ENCODE measurements at places on chromosomes 3 and 15.

DNA sequence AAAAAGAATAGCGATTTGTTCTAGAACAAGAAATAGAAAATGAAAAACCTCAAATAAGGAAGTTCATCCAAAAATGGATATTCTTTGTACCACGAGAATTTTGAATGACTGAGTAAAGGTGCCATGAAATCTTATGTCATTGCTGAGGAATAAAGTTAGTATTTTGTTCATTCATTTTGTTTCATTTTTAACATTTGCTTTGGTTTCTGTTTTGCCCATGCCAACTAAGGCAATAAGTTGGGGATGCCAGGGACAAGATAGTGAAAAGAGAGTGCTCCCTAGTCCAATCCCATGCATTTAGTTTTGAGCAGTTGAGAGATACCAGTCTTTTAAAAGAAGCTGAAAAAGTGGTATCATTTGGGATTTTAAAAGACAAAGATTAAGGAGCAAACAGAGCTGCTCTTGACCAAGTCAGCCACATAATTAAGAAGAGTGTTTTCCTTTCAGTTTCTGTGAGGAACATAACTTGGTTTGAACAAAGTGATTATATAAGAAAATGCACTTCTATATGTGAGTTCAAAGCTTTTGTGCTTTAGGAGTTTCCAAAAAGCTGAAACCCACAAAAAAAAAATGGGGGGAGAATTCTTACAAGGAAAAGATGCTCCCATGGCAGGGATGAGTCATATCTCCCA lies 201.4 kb downstream of the PLOD2 start:
- DNase-seq: no peak

DNA sequence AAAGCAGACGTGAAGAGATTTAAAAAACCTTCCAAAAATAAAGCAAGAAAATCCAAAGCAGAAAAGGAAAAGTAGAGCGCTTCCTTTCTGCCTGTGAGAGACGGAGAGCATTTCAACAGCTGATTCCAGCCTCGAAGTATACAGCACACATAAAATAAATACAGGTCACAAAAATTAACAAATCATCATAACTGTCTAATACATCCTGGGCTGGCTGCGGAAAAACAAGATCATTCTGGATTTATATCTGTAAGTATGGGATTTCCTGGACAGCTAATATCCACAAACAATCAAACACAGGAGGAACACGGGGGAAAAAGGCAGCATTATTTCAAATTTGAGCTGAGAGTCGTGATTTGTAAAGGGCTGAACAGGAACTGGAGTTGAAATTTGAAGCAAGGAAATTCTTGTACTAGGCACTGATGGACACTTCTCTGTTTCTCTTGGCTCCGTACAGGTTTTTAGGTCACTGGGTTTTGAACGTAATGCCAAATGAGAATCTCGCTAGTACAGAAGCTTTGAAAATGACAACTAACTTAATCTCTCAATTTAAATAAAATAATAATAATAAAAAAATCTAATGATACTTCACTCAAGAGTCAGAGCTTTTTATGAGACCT lies 577.7 kb downstream of the FOXP1 start:
- no peak for DNase-seq

DNA sequence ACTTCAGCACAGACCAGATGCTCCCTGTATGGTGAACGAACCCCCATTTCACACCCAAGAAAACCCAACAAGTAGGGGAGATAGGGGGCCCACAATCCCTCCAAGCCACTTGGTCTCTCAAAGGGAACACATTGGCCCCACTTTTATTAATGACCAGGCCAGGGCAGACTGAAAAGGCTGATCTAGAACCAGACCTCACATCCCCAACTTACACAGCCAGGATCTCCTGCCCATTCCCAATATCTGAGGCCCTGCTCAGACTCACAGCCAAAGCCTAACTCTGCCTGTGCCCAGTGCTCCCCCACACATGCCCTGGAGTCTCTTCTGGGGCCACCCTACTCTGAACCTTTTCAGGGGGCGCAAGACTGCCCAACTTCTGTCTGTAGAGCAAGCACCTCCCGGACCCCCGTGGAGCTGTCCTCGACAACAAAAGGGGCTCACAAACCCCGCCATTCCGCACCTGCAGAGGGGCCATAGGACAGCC lies 1.8 kb downstream of the PLXNB1 start:
- no peak for DNase-seq

DNA sequence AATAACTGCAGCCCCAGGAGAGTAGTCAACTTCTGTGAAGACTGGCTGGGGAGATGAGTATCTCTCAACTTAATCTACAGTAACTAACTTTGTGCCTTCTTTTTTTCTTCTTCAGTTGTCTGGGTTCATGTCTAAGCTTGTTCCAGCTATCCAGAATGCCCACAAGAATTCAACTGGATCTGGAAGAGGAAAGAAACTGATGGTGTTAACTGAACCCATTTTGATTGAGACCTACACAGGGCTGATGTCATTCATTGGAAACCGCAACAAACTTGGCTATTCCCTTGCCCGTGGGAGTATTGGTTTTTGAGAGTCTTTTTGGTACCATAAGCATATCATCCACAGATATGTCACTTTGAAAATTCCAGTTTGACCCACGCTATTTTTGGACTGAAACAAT lies 148.7 kb downstream of the TPRG1 start:
- DNase-seq: no peak

GRCh38 chr3:52471371-52472238 lies 16.2 kb downstream of the NISCH start:
- no peak for DNase-seq

- DNase-seq: no peak
These were observed 3.4 kb upstream of the LRRIQ4 start for GRCh38 chr3:169809230-169809795.

DNA sequence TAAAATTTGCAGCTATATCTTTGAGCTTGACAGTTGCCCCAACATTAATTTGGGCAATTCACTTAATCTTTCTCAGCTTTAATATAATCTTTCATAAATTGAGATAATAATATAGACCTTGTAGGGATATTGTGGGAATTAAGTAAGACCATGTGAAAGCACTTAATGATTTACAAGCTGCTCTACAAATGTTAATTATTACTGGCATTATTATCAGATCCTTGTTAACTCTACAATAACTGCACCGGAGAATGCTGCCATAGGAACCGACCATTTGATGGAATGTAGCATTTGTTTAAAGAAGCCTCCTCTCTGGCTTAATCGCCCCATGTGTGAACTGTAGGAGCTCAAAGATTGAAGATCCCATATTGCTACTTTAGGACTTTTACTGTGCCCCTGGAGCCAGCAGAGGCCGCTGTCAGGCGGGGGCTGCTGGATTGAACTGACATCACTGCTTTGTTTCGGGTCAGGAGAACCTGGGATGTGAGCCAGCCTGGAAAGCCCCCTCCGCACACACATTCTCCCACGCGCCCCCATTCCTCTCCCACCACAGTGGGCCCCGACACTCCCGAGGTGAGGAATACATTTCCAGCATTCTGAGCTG lies 154.2 kb upstream of the TNIK start:
- DNase-seq: no peak

DNA sequence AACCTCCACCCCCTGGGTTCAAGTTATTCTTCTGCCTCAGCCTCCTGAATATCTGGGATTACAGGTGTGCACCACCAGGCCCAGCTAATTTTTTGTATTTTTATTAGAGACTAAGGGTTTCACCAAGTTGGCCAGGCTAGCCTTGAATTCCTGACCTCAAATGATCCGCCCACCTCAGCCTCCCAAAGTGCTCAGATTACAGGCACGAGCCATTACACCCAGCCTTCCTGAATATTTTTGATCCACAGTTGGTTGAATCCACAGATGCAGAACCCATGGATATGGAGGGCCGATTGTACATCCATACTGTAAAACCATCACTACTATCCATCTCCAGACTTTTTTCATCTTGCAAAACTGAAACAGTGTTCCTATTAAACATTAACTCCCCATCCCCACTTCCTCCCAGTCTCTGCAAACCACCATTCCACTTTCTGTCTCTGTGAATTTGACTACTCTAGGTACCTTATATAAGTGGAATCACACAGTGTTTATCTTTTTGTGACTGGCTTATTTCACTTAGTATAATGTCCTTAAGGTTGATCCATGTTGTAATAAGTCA lies 8.2 kb upstream of the TMEM62 start:
- no peak for DNase-seq

DNA sequence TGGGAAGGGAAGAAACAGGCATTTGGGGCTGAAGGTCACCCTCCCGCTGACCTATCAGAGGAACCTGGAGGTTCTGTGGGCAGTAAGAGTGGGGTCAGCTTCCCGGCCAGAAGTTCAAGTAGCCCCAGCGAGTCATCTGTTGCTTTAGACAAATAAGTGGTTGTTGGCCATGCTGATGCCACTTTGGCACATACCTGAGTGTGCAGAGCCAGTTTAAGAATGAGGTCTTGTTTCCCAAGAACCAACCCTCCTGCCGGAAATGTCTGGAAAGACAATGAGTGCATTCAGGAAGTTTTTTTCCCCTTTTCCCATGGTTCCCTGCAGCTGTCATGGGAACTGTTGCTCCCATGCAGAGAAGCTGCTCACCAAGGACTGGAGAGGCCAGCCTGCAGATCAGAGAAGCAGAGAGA lies 166.7 kb downstream of the ZNF621 start:
- DNase-seq: no peak

DNA sequence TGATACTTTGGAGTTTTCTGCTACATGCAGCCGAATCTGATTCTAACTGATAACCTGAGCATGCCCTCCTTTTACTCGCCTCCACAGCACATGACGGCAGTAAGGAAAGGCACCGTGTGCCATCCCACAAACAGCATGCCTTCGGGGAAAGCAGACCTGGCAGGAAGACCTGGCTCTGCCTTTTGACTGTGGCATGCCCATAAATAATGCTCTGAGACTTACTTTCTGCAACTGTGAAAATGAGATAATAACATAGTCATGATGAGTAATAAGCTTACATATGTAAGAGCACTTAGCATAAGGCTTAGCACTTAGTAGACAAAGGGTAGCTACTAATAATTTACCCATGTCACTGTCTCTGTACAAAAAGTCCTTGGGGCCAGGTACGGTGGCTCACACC lies 32.9 kb downstream of the MTHFS start:
- DNase-seq: no peak

- DNase-seq: no peak
These were observed 193.3 kb upstream of the SLCO3A1 start for GRCh38 chr15:91660174-91660649.

DNA sequence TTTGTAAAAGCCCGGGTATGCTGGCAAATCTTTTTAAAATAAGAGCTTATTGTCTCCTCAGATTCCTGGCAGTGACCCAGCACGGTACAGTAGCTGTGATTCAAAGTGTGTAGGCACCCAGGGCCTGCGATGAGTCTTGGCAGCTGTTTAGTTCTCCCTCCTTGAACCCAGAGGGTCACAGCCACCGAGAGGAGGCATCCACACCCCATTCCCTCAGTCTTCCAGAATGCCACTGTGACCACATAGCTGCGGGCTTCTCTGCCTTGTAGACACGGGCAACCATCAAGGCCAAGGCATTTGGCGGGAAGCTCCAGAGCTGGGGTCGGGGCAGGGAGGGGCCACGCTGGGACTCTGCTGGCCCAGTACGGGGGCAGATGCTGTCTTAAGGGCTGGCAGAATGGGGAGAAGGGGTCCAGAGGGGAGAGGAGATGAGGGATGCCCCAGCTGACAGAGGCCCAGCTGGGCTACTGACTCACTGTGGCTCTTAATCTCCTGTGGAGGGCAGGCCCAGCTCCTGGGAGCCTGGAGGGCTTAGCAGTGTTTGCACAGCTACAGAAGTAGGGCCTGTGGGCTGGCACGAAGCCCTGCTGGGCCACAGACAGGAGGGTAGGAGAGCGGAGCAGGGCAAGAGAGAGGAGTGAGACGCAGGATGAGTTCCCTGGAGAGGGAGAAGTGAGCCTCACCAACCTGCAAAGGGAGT lies 68.8 kb upstream of the DLG1 start:
- DNase-seq: no peak

DNA sequence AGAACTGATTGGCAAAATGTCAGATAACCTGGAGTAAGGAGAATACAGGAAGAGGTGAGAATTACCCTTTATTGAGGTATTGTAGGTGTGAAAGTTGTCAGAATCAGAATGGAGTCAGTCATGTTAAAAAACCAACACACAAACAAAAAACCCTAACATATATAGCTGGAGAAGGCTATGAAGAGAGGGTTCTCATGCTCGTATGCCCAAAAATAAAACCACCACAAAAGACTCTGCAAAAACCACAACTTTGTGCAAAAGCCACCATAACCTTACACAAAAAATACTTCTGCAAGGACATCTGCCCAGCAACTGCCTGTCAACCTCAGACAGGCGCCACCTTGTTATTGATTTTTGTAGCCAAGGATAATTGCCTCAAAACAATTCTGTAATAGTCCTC lies 136.0 kb downstream of the CD47 start:
- DNase-seq: no peak

DNA sequence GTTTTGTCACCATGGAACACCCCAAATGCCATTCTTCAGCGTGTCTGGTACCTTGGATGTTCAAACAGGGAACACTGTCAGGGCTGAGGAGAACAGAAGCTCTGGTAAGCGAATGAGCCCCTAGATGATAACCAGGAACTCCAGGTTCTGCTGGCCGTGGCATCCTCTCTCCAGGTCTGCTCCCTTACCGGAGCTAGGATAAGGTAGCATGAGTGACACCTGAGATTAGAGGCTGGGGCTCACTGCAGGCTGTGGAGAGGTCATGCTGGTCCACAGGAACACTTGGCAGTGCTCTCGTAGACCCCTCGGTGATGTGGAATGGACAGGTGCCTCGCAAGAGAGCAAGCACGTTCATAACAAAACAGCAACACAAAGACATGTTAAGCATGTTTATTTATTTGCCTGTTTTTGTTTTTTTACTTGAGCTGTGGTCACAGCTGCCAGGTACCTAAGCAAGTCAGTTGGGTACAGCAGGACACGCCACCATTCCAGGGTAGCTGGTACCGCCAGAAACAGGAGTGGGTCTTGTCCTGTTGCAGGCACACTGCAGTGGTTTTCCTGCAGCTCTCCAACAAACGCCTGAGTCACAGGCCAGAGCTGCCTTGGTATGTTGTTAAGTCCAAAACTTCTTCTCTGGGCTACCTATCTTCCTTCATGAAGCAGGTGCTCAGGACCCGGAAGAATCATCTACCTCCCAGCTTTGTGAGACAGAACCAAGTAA lies 4.6 kb downstream of the RBM15B start:
- no peak for DNase-seq

- DNase-seq: no peak
These were observed 178.0 kb downstream of the PCCB start for GRCh38 chr3:136428167-136428566.

DNA sequence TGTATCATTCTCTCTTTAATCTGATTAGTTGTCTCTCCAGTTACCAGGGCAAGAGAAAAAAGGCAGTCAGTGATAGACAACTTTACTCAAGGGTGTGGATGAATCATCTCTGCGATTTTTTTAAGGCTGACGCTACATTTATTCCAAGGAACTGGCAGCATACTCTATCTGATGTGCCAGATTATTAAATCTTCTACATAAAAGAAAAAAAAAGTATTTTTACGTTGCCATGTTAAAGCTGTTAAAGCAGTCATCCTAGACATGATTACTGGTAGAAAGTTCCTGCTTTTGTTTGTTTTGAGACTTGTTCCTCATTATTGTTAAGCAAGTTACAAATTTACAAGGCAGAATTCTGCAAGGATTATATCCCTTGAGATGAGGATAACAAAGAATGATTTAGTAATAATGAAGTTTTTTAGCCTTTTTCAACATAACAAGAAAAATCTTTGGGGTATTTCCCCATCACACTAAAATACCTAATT lies 121.7 kb downstream of the CBLB start:
- no peak for DNase-seq
